ENCODE measurements at places on chromosomes 7 and 10.

DNA sequence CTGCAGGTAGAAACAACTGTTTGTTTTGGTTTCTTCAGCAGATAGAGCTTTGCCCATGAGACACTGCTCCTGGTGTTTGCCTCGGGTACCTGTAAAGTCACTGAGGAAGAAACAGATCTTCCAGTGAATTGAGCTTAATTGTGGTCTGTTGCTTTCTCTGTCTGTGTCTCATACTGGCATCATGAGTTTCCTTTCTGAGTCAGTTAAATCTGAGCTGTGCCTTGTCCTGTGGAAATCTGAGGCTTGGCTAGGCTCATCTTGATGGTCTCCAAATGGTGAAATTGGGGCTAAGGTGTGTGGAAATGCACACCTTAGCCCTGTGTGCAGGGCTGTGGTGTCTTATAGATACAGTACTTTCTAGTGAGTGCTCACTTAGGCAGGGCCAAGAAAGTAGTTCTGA, 67.4 kb downstream of the GBF1 start:
- DNase-seq: no peak

GRCh38 chr7:34282271-34282670, 375.7 kb upstream of the NPSR1 start:
- DNase-seq: no peak

GRCh38 chr10:104336821-104337467, 1.3 kb downstream of the ITPRIP start:
- DNase-seq: no peak

- no peak for DNase-seq
Measured at GRCh38 chr10:12186323-12186722, 9.4 kb downstream of the NUDT5 start.

DNA sequence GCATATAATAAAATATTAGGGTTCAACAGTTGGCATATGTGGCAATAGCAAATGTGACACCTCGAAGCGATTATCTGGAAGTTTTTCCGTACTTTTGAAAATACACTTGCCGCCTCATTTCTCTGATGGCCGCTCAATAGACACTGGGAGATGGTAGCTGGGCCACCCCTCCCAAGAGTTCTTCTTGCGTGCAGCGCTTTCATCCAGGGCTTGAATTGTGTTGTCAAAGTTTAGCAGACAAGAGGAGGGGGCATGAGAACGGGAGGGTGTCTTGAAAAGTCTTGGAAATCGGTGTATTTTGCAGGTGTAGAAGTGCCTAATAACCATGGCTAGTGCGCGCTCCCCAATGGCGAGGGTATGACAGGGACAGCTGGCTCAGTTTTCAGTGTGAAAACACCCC, 8.5 kb downstream of the PTF1A start:
- no peak for DNase-seq

DNA sequence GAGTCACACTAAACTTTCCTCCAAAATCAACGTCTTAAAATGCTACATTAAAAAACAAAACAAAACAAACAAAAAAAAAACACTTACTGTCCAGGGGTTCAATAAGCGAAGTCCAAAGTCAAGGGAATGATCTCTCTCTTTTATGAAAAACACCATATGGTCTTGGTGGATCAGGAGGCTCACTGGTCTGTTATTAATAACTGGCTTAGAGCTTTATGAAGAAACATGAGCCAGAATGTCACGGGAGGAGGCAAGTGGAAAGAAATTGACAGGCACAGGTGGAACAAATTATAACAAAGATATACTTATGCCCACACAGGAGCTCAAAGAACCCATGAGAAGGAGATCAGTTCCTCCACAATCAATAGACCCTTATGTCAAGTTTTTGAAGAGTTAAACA, at the start of gene MRLN:
MRLN (minus strand) TSS at position 189 of the 400 bp plus-strand sequence.
- no peak for DNase-seq

DNA sequence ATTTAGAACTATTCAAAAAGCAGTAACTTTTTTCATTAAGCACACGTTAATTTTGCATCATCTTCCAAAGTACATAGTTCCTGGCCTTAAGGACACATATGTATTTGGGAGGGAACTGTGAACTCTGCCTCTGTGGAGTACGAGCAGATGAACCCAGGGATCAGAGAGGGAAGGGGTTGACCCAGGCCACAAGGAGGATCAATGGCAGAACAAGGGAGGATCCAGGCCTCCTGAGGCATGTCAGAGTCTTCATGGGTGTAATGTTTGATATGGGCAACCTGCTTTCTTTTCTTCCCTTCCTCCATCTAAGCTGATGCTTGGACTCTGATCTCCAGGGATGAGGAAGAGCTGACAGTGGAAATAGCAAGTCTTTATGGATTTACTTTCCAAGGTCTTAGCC, 164.0 kb downstream of the SH2D4B start:
- no peak for DNase-seq

GRCh38 chr10:35640951-35641675, 983 bp downstream of the FZD8 start:
- no peak for DNase-seq

All from C1 segment of cervical spinal cord (tissue), 14 donors.